ENCODE measurements at places on chromosomes 4 and X.

GRCh38 chrX:68686097-68686977, 38.9 kb downstream of the STARD8 start:
- no peak for DNase-seq

- DNase-seq: no peak
Observed at GRCh38 chr4:25767877-25768725, 94.7 kb downstream of the SEL1L3 start.

GRCh38 chr4:134078230-134078914, 123.2 kb downstream of the PABPC4L start:
- no peak for DNase-seq

DNA sequence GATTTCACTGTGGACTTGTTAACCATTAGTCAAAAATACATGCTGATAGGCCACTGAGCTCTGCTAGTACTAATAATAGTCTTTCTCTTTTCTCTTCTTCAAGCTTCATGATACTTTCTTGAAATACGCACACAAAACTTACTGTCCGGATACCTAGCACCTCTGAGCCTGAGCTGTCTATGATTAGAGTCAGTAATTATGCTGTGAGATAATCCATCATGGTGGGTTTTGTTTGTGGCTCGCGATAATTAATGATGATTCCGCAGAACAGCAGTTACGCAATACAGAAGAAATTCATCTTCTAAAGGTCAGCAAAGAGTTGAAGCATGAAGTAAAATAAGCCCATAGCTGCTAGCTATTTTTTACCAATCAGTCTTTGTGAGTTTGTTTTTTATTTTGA, 511.5 kb upstream of the GALNT7 start:
- no peak for DNase-seq

- DNase-seq: no peak
Observed at GRCh38 chr4:168633064-168633463, 136.2 kb downstream of the PALLD start.

- DNase-seq: no peak
Observed at GRCh38 chr4:175469514-175469913, 342.6 kb downstream of the GPM6A start.

DNA sequence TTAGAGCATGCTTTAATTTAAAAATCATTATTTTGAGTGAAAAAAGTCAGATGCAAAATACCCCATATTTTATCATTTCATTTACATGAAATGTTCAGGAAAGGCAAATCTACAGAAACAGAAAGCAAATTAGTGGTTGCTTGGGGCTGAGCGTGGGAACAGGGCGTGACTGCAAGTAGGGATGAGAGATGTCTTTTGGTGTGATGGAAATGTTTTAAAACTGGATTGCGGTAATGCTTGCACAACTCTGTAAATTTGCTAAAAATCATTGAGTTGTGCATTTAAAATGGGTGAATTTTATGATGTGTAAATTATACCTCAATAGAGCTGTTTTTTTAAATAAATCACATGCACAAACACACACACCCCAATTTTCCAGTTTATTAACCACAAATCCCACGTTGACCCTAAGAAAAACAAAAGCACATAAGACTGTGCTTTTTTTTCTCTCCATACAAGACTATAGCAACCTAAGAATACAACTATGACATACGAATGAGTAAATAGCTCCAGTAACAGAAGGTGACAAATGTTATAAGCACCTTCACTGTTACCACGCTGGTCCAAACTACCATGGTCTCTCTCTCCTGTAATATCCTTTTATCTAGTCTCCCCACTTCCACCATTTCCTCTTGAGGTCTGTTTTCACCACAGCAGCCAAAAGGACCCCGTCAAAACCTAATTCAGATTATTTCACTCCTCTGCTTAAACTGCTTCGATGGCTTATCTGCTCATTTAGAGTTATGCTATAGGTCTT, 37.2 kb downstream of the FRMD7 start:
- DNase-seq: no peak

- no peak for DNase-seq
Observed at GRCh38 chr4:3231471-3231870, 17.5 kb upstream of the MSANTD1 start.

DNA sequence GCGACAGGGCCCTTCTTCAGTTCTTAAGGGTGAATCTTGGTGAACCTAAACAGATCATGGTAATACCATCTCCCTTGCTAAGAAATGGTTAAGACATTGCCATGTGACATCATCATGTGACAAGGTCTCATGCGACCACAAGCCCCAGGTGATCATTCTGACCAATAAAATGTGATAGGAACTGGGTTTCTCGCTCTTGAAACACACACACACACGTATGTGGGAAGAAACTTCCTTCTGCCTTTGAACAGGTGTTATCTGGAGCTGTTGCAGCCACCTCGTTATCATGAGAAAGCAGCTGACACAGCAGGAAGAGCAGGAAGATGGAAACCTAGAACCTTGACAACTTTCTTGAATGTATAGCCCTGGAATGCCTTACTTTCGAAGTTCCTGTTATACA, 10.2 kb downstream of the SOD3 start:
- DNase-seq: no peak

- DNase-seq: no peak
Observed at GRCh38 chrX:1673337-1673736, 58.5 kb downstream of the ASMT start.

GRCh38 chr4:53059256-53059655, 197.1 kb downstream of the RASL11B start:
- no peak for DNase-seq

DNA sequence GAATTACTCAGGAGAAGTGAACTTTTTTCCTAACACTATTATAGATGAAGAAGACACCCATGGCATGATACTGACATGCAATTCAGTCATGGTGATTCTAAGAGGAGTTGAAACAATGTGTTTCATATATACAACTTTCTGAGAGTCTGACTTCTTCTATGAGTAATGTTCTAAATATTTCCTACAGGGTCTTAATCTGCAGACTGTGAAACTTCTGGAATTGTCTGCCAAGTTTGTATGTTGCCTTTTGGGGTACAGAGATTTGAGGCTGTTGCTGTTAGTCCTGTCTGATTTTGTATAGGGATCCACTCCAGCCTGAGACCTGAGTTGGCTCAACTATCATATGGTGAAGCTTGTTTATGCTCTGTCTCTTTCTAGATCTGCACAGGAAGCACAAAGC, 160.6 kb upstream of the GATB start:
- no peak for DNase-seq

GRCh38 chr4:14177987-14178386, 550.5 kb upstream of the BOD1L1 start:
- DNase-seq: no peak

GRCh38 chrX:118685393-118685792, 42.0 kb upstream of the IL13RA1 start:
- DNase-seq: no peak

DNA sequence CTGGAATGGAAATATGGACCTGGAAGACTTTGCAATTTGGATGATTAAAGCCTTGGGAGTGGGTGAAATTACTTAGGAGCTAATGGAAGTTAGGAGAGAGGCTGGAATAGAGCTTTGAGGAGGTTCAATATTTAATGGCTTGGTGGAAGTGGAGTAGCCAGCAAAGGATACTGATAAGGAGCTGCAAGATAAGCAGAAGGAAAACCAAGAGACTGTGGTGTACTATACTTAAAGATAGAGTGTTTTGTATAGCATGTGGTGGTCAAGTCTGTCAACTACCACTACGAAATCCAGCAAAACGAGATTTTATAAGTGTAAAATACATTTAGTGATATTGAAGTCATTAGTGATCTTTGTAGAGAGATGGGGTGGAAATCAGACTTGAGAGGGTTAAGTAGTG, 54.0 kb upstream of the TMLHE start:
- DNase-seq: no peak

DNA sequence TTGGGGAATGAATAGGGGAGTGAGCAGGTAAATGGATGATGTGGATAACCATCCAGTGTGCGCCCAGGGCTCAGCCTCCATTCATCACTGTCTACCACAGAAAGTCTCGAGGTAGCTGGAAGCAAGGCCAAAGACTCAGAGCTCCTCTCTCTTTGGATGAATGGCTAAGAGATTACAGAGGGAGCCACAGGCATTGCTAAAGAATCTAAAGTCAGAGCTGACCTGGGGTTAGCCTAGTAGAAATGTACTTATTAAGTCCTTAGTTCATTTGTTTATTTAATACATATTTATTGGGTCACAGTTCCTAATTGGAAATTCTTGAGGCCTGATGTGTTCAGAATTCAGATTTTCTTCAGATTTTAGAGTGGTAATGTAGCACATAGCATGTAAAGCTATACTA, 88.7 kb upstream of the HPF1 start:
- DNase-seq: no peak

GRCh38 chr4:133316909-133317308, 167.8 kb downstream of the PCDH10 start:
- DNase-seq: no peak

- DNase-seq: no peak
Observed at GRCh38 chrX:148580016-148580415, 79.6 kb downstream of the AFF2 start.

GRCh38 chr4:25859429-25860148, 3.2 kb downstream of the SEL1L3 start:
- no peak for DNase-seq

DNA sequence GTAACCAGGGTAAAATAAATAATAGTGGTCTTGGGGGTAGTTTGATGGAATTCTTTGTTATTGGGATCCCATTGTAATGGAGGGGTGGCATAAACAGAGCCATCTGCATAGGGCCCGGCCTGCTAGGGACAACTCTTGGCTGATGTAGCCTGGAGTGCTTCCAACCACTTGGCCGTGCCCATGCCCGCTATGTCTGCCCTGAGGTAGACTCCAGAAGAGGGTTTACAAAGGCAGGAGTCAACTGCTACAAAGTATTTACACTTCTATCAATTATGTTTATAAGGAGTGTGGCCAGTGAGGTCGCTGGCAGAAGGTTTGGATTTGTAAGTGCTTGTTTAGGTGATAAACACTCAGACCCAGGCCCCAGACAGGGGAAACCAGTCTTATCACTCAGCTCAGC, 8.1 kb downstream of the RASL11B start:
- DNase-seq: no peak

DNA sequence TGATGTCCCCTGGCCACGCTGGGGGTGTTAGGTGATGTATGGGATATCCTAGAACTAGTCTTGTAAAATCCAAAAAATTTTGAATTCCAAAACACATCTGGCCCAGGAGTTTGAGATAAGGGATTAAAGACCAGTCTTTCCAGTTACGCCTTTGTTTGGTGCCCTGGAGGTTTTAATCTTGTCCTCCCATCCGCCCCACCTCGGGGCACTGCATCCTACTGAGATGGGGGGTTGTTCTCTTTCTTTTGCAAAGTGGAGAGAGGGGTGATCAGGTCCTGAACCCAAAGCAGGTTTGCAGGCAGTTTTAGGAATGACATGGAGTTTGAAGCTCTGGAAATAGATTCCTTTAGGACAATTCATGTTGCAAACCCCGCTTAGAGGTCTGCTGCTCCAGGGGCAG, 1.8 kb downstream of the SUV39H1 start:
- DNase-seq: no peak

DNA sequence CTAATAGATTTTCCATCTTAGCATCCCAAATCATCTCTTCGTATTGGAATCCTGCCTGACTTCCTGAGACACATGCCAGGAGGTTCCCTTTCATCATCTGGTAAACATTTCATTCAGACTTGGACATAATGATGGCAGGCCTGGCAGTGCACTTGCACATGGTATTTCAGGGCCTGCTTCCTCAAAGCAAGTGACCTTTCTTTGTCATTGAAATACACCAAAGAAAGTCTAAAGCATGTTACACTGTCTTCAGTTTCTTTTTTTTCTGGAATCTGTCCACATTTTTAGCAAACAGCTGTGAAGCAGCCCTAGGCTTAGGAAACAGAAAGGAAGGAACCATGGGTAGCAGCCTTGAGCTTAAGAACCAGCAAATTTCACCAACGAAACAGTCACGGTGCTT, 205.9 kb upstream of the VCX start:
- no peak for DNase-seq

DNA sequence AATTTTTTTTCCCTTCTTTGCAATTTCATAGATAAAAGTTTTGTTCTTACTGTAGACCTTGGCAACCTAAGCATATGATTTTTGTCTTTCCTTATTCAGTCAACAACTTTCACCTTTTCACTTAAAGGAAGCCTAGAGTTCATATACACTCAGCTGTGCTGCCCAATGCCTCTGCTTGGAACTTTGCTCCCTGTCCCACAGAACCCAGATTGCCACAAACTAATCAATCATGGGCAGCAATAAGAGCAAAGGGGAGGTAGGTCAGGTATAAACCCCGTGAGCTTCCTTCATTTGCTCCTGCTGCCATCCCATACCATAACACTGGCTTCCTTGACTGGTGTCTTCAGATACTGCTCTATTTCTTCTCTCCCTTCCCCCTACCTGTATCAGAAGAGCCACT, 51.0 kb upstream of the BEND2 start:
- DNase-seq: no peak

DNA sequence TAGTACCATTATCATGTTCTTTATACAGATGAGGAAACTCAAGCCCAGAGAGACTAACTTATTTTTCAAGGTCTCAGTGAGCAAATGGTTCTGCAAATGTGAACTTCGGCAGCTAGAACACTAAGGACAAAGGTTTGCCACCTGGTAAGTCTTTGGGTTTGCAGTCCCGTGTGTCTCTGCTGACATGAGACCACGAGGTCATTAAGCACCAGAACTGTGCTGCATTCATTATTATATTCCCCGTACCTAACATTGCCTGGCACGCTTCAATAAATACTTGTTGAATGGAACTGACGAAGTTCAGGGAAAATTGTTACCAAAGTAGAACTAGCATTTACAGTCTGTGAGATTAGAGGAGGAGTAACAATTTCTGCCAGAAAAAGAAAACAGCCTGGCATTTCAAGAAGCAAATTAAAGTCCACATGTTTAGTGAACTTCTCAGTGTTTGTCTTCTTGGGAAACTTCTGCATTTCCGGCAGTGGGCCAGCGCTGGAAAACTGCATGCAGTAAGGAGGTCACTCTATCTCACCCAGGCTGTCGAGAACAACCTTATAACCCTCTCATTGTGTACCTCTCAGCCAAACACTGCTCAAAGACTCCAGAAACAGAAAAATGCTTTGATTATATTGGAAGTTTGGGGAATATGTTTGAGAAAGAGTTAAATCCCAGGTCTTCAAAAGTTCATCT, 67.4 kb upstream of the CPEB2 start:
- DNase-seq: no peak

DNA sequence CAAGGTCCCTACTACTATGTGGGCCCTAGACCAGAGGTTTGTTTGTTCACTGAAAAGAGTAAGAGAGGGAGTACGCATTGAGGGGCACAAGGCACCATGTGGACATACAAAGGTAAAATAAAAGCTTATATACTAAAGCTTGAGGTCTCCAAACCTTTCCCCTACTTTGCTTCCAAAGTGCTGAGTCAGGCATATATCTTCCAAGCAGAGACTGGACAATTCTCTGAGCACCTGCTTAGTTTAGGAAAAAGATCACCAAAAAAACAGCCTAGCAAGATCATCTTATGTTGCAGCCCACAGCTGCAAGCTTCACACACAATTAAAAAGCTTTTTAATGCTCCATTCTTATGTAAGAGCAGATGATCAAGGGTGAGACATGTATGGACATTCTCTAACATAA, 119.5 kb downstream of the WDFY3 start:
- DNase-seq: no peak

- DNase-seq: no peak
Observed at GRCh38 chr4:145541346-145541745, 59.7 kb downstream of the SMAD1 start.

GRCh38 chr4:85431156-85431555, 43.8 kb upstream of the ARHGAP24 start:
- DNase-seq: no peak

- no peak for DNase-seq
Observed at GRCh38 chr4:150515135-150515534, 66.8 kb upstream of the MAB21L2 start.
